ENCODE measurements at places on chromosomes 7 and 10.

DNA sequence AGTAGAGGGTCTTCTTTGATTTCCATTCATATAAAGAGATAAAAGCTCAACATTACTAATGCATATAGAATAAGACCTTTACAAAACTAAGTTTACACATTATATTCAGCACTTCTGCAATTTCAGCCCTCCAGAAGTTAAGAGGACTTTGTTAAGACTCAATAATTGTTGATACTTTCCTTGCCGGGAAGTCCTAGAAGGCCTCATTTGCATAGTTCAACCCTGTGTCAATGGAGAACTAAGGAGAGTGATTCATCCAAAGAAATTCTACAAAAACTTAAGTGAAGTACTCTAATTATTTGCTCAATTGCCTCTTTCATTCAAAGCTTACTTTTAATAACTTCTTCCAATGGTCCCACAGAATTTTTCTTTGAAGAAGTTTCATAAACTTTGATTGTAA is 1060.3 kb upstream of the CELF2 start:
- peak; percentile 67 for DNase-seq

DNA sequence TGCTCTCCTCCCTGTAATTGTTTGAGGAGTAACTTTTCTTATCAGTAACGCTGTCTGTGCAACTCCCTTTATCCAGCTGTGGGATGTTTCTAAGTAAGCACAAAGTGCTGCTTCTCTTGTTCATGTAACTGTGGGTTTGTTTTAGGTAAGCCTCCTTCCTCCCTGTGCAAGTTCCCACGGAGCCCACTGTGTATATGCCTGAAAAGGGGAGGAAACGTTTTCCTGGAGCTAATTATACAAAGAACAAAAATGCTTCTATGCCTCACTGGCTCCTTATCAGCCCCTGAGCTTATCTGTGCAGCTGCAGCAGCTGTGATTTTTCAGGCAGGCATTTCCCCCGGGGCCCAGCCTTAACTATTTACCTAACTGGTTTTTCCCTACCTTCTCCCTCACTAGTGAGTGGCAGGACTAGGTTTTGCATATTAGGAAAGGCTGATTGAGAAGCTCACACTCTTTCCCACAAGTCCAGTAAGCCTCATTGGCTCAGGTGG is 593.4 kb upstream of the GHITM start:
- DNase-seq, result no peak

DNA sequence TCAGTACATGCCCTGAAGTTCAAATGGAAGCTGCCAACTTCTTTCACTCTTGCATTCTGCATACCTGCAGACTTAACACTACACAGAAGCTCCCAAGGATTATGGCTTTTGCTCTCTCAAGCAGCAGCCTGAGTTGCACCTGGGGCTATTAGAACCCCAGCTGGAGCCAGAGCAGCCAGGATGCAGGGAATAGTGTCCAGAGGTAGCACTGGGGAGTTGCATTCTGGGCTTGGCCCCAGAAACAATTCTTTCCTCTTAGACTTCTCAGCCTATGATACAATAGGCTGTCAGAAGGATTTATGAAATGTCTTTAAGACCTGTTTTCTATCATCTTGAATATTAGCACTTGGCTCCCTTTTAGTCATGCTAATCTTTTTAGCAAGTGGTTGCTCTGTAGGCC is 886.7 kb upstream of the GHITM start:
- DNase-seq, result no peak

DNA sequence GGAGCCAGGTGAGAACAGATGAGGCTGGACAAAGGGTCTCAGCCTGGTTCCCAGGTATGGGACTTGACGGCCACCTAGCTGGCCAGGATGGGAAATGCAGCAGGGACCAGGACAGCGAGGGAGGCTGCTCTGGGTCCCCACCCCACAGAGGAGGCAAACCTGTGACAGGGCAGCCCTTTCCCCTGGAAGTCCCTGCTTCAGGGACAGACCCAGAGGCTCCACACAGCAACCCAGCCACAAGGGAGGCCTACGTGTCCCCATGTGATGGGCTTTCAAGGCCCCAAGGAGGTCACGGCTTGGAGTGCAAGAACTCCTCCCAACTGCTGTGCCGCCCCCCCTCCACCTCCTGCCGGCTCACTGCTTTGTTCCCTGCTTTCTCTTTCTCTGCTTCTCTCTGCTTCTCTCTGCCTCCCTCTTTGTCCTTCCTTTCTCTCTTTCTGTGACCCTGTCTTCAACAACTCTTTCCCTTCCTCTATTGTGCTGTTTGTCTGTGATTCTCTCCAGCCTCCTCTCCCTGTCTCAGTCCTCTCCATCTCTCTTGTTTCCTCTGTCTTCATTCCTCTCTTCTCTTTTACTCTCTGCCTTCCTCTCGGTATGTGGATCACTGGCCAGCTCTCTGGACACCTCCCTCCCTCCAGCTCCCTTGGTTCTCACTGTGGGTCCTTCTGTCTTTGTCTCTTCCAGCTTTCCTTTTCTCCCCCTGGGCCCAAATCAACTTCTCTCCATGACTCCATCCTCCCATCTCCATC is 9.6 kb upstream of the EIF5AL1 start:
- DNase-seq, result peak; percentile 32

GRCh38 chr10:44968500-44969400 is 9.1 kb downstream of the RASSF4 start:
- no peak for DNase-seq

DNA sequence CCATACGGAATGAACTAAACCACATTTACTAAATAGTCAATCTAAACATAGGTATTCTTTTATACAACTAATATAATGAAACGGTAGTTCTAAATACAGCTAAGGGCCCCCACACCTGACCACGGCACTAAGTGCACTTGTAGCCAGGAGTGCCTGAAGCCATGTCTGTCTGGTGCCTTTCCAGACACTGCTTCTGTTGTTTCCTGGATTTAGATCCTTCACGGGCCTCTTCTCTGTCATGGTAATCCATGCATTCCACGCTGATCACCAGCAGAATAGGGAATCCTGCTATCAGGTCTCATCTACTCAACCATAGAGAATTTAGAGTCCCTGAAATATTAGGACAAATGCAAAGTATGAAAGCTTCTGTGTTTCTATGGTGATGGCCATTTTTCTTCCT is 37.8 kb downstream of the OSBPL3 start:
- DNase-seq, result no peak
